Stimulated activated CD8-positive, alpha-beta memory T cell treated with anti-CD3 and anti-CD28 coated beads, Interleukin-7, amount 100 ng/mL, for 1 hour (primary cell): ENCODE measurements at places on chromosomes 5 and 9.

GRCh38 chr5:139693676-139694364, 45.7 kb downstream of the CXXC5 start:
- no peak for DNase-seq

GRCh38 chr5:429453-430188, 13.4 kb upstream of the EXOC3 start:
- DNase-seq = no peak

DNA sequence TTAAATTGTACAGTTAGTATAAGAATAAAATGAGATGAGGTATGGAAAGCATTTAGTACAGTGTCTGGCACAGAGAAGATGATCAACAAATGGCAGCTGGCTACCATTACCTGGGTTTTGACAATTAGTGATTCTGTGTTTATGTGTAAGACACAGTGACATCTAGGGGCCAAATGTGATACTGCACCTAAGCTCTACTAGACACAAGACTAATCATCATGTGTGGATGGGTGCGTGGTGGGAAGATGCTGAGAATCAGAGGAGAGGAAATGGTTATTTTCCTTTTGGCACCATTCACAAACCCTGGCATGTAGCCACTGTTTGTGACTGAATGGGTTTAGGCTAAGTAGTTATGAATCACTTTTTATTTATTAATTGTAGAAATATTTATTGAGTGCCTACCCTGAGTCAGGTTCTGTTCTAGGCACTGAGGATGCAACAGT, 109.8 kb upstream of the TBC1D2 start:
- no peak for DNase-seq

DNA sequence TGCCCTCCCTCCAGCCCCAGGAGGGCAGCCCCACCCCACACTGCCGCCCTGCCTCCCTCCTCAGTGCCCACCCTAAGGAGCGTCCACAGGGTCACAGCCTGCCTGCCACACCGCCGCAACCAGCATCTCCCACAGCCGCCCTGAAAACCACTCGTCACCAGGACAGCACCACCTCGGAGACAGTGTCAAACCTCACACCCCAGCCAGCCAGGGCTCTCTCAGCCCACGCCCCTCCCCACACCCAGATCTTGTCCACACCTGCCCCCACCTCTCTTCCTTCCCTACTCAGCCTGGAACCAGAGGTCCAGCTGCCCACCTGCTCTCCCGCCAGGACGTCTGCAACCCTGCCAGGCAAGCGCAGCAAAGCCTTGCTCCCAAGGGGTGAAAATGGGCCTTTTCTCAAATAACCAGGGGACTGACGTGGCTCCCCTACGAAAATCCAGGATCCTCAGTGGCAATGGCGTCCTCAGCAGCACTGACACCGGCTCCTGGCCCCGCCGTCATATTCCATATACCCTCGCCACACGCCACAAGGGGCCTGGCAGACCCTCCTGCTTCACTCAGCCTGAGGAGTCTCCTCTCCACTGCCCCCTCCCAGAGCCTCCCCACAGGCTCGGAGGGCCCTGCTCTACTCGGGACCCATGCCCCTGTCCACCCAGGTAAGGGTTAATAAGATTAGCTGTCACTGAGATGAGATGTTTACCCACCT, 71.0 kb upstream of the ADAMTS2 start:
- no peak for DNase-seq

GRCh38 chr9:21056931-21057330, 20.8 kb downstream of the IFNB1 start:
- DNase-seq = no peak
